ENCODE measurements at places on chromosomes 7 and 10.

DNA sequence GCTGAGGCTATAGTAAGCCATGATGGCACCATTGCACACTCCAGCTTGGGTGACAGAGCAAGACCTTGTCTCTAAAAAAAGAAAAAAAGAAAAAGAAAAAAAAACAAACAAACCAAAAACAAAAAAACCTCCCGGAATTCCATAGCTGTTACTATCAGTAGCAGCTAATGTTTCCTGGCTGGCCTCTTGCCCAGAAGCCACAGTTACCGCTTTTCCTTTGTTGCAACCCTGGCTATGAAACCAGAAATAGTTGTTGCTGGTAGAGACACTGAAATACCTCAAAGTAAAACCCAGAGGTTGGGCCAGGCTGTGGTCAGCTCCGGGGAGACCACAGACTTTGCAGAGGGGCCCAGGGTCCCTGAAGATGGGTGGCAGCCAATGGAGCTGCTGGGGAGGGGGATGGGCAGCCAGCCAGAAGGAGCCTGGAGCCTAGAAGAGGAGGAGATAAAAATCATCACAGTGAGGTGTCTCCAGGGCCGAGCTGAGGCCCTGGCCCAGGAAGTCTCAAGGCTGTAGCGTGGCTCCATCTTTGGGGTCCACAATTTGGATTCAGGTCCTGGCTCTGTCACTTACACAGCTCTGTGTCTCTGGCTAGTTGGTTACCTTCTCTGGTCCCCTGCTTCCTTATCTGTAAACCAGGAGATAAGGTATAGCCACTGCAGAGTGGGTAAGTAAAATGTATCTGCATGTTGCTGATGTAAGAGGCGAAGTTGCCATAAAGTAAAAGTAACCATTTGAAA is 3.4 kb upstream of the CHST12 start:
- peak; percentile 69 for DNase-seq

DNA sequence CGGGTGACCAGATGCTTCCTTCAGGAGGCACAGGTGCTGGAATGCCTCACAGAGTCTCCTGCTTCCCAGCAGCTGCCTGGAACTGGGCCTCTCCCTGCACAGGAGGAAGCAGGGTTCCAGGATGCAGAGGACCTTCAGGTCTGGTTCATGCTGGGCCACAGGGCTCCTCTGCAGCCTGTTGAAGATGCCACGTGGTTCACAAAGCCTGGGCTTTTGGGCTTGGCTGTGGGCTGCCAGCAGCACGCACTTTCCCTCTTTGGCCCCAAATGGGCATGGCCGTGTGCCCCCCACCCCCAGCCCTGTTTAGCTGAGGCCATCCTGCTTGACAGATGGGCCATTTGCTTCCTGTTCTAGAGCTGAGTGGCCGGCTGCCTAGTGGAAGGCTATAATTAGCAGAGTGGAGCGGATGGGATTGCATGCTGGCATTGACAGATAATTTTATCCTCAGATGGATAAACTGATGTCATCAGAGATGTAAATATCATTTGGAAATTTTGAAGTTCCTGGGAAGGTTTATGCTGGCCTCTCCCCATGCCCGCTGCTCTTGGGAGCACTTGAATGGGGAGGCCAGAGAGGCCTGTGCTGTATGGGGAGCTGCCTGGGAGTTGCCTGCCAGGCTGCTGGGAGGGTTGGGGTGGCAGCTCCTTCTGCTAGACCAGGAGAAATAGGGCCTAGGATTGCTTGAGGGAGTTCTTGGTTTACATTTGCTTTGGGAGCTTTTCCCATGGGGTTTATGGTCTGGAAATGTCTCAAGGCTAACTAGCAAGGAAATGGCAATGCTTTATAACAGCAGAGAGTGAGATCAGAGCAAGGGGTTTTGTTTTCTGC is 28.2 kb downstream of the TSPAN15 start:
- peak; percentile 75 for DNase-seq

GRCh38 chr10:14880229-14880628 is 1.6 kb downstream of the SUV39H2 start:
- no peak for DNase-seq

GRCh38 chr10:85702768-85703167 is 663.8 kb downstream of the GRID1 start:
- DNase-seq, result no peak

- peak; percentile 63 for DNase-seq
Measured at GRCh38 chr10:122021379-122021778, 32.4 kb downstream of the TACC2 start.

DNA sequence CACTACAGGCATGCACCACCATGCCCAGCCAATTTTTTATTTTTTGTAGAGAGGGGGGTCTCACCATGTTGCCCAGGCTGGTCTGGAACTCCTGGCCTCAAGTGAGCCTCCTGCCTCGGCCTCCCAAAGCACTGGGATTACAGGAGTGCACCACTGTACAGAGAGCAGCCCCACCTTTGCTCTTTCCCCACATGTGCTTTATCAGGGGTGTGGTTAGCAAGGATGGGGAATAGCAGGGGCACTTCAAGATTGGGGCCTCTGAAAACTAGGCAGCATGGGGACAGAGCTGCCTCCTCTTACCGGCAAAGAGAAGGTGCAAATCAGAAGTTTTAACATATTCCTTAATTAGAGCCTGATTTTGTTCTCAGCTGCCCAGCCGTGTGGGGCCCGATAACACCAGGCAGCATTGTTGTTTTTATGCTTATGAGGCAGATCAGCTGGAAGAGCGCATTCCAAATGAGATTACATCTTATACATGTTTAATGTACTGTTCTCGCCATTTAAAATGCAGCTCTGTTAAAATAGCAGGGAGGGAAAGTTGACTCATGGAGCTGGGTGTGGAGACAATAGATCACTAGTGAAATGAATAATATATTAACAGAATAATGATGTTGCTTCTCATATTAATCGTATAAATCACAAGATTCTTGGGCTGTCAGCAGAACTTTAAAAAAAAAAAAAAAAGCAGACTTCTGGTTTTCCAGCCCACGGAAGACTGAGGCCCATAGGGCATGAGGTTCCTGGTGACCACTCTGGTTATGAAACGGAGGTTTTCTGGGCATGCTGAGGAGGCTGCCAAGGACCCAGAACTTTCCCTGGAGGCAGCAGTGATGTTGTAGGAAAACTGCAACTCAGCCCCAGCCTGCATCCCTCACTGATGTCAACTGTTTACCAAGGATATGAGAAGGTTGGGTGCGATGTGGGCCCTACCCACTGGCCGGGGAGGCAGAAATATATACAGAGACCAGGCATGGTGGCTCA is 62.5 kb downstream of the TMEM130 start:
- no peak for DNase-seq

GRCh38 chr10:97333351-97333600 is 1.3 kb downstream of the FRAT2 start:
- DNase-seq, result no peak

DNA sequence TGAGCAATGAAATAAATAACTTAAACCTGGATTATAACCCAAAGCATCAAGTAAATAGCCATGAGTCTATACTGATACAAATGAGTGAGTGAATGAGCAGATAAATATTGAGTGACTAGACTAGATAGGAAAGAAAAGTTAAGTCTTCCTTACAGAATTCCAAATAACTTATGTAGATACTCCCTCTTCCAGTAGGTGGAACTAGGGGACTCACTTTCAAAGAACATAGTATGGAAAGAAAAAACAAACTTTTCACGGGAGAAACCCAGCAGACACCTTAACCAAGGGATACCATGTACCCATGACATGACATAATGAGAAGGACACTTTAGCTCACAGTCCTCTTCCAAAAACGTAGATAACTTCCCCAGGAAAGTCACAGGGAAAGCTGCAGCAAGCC is 32.2 kb downstream of the CSGALNACT2 start:
- DNase-seq, result no peak

GRCh38 chr10:97138174-97138573 is 47.6 kb downstream of the SLIT1 start:
- DNase-seq, result no peak

GRCh38 chr7:464454-465401 is 54.9 kb downstream of the PDGFA start:
- peak; percentile 82 for DNase-seq

- no peak for DNase-seq
Measured at GRCh38 chr7:20862554-20862953, 75.9 kb upstream of the SP8 start.

- DNase-seq, result no peak
Measured at GRCh38 chr10:1628757-1629156, 108.6 kb downstream of the ADARB2 start.

DNA sequence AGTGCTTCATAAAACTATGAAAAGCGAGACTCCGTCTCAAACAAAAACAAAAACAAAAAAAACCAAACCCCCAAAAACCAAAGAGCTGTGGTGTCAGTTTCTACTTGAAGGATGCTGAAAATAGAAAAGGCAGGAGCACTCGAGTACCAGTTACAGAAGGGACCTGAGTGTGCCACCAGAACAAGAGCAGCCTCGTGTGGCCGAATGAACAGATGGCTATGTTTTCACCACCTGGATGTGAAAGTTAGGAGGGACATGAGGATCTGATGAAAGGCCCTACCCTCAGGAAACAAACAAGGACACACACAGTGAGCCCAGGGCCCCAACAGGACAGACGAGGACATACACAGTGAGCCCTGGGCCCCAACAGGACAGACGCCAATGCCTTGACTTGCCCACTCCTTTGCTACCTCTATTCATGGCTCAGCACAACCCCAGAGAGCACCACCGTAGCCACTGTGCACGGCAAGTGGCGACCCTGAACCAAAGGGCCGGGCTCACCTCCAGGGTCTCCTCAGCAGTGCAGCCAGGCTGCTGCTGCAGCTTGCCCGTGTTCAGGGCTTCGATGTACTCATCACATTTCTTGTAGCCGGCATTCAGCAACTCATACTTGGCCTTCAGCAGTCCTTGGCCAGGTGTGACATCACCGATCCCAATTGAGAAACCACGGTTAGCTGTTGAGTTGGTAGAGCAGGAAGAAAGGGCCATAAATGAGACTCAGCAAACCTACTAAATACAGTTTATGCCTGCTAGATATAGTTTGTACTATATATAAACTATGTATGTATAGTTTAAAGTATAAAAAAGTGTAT is 24.9 kb downstream of the POLR3A start:
- no peak for DNase-seq

GRCh38 chr7:21076574-21076973 is 289.9 kb upstream of the SP8 start:
- no peak for DNase-seq

GRCh38 chr10:110617425-110618229 is 26.5 kb upstream of the RBM20 start:
- no peak for DNase-seq

GRCh38 chr7:158945519-158945918 is 89.2 kb downstream of the DYNC2I1 start:
- no peak for DNase-seq

DNA sequence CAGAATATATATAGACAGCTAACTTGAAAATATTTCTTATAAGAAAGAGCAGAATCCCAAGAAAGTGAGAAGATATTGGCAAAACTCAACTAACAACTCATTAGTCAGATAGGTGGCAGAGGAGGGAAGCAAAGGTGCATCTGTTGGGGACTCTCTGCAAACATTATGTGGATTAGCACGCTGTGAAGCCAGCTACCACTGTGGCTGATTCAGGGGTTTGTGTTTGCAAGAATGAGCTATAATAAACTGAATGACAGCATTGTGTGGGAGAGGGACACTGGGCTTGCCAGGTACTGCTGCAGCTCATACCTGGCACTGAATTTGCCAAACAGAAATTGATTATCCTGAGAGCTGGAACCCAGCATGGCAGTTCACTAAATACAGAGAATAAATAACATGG is 170.3 kb upstream of the MINDY3 start:
- DNase-seq, result no peak

DNA sequence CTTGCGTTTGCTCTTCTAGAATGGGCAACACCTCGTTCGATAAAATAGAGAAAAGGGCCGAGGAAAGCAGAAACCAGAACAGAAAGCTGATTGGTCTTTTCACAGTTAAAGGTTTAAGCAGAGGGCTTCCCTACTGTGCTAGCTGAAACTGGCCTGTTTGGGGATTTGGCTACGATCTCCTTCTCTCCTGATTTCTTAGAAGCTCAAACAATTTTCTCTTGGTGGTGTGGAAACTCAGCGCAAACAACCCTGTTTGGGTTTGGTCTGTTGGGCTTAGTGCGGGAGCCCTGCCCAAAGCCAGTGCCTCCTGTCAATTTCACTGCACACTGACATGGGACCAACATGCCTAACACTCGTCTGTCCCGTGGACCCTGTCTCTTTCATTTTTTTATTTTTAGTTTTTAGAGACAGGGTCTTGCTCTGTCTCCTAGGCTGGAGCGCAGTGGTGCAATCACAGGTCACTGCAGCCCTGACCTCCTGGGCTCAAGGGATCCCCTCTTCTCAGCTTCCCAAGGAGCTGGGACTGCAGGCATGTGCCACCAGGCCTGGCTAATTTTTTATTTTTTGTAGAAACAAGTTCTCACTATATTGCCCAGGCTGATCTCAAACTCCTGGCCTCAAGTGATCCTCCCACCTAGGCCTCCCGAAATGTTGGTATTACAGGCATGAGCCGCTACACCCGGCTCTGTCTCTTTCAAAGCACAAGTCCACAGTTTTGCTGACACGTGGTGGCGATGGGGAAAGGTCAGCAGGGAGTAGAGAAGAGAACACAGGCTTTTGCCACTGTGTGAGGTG is 16.5 kb upstream of the BNIP3 start:
- DNase-seq, result no peak

DNA sequence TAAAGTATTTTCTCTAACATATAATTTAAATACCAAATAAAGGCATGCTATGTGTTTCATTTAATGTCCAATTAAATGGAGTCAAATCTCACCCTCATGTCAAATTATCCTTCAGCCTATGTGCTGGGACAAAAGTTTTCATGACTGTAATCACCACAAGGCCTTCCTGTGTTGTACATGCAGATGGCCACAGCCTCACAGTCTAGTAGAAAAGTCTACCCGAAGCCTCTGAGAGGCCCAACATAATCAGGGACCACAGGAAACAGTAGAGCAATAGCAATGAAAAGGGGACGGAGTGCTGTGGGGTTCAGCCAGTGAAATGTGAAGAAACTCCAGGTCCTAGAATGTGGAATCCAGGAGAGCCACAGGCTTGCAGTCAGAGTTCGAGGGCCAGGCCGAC is 140.2 kb upstream of the KLF6 start:
- no peak for DNase-seq

DNA sequence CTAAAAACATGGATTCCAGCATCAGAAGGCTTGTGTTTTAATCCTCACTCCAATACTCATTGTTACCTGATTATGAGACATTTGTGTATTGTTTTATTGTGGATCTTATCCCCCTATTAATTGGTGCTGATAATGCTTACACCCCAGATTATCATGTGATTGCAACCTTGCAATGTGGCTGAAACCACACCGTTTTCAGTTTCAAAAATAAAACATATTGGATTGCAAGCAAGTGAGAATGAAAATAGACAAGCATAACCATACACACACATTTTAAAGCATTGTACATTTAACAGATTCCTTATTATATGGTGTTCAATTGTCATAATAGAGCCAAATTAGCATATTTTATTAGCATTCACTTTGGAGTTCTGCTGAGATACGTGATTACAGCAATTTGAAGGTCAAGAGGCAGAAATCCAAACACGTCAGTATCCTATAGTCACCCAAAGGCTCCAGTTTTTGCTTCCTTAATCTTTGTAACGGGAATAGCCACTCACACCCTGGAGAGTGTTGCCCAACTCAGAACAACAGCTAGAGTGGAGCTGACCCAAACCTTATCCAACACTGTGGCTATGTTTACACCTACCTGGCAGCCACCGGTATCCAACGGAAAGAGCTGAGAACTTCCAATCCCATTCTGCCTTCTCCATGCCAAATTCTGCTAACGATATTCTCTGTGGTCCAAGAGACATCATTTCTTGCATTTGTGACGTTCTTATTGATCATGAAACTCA is 317.1 kb upstream of the KLF6 start:
- no peak for DNase-seq

GRCh38 chr10:75234683-75235374 is 928 bp downstream of the COMTD1 start:
- no peak for DNase-seq

- no peak for DNase-seq
Measured at GRCh38 chr7:135102372-135102771, 45.5 kb upstream of the TMEM140 start.
